ENCODE measurements at places on chromosomes 12 and 14. TPM values are rescaled to one million over a fixed set of nuclear protein-coding genes. Genes with fewer than 3 reads are reported as not detected.

SAMD15 gene
- 1.6 TPM for total RNA-seq

PAPLN gene
- 10.1 TPM for total RNA-seq

CCDC175 gene
- not detected for total RNA-seq

LUM gene
- 1.2 TPM for total RNA-seq

HOXC9 gene
- total RNA-seq = 0.19 TPM

TRPV4 gene
- total RNA-seq = 4.6 TPM

UBR7 gene
- total RNA-seq = 33.1 TPM

SLCO1B1 gene
- total RNA-seq = not detected

CCDC177 gene
- not detected for total RNA-seq

KCNH3 gene
- not detected for total RNA-seq

IFI27L1 gene
- total RNA-seq = 10.5 TPM

ANKRD33 gene
- total RNA-seq = 0.29 TPM

RNASE1 gene
- 34.0 TPM for total RNA-seq

AGAP2 gene
- 0.29 TPM for total RNA-seq

RERG gene
- not detected for total RNA-seq

CIROP gene
- not detected for total RNA-seq

SERPINA10 gene
- total RNA-seq = not detected

Measured in vein endothelial cell (primary cell).